ENCODE measurements at places on chromosomes 5 and 9.

- DNase-seq: peak; percentile 65
These were observed 464.5 kb upstream of the RGMB start for GRCh38 chr5:98308960-98309359.

DNA sequence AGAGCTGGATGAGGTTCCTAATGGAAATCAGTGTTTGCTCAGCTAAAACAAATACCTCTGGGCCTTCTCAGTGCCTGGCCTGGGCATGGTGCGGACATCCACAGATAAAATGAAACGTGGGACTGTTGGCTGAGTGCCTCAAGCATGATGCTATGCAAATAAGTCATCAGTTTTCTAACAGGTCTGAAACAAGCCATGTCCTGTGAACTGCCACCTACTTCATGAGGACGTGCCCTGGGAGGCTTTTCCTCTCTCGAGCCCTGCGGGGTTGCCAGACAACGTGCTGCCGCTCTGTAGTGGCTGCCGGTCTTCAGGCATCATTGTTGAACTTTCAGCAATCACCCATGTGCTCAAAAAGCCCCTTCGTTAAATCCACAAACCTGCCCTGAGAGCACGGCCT, 240.4 kb upstream of the IRX2 start:
- no peak for DNase-seq

GRCh38 chr5:168773226-168773625, 194.1 kb upstream of the PANK3 start:
- no peak for DNase-seq

- DNase-seq: no peak
These were observed 242.6 kb upstream of the PAPPA start for GRCh38 chr9:115910959-115911358.

GRCh38 chr9:129374651-129375050, 196.6 kb upstream of the IER5L start:
- no peak for DNase-seq

GRCh38 chr9:108463932-108464606, 391.7 kb downstream of the ACTL7B start:
- no peak for DNase-seq

DNA sequence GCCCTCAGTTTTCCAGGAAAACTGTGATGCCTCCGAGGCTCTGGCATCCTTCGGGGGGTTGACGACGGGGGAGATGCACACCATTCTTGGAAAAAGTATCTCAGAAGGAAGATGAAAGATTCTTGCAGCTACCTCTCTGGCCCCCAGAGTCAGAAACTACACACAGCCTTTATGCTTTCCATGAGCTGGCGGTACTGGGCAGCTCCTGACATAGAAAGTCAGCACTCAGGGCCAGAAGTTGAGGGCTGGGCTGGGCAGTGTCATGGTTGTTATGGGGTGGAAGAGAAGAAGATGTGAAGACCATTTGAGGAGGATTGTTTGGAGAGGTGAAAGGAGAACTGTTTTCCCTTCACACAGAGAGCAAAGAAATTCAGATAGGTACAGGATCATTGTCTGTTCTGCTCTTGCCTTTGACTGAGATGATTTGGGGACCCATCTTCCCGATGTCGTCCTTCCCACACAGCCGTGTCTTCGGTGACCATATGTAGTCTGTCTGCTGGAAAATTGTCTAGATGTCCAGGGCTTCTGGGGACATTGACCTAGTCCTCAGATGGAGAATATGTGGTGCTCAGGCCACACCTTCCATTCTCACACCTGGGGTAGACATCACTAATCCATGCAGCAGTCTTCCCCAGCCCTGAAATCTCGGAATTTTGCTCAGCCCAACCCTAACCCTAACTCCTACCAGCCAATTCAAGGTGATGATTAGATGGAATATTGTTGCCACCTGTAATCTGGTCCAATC, 237.1 kb downstream of the CACNA1B start:
- DNase-seq: no peak

GRCh38 chr9:123960366-123960765, 30.4 kb upstream of the DENND1A start:
- no peak for DNase-seq

- no peak for DNase-seq
These were observed 155.7 kb upstream of the GPR151 start for GRCh38 chr5:146671561-146672295.

DNA sequence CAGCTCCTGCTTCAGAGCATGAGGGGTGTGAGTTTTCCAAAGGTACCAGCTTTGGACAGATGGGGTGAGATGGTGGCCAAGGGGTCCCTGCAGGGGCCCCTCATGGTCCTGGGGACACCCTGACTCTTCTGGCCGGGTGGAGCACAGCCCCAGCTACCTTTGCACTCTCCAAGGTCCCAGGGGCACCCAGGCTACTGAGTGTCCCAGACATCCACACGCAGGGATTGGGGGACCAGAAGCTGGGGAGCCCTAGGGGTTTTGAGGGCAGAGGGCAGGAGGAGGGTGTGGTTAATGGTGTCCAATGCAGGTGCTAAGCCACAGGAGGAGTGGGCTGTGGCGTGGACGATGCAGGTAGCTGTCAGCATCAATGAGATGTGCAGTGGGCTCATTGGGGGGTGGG, 16.0 kb upstream of the CLPTM1L start:
- no peak for DNase-seq

- peak; percentile 1 for DNase-seq
These were observed 603.3 kb downstream of the KIF4B start for GRCh38 chr5:155616779-155617392.

DNA sequence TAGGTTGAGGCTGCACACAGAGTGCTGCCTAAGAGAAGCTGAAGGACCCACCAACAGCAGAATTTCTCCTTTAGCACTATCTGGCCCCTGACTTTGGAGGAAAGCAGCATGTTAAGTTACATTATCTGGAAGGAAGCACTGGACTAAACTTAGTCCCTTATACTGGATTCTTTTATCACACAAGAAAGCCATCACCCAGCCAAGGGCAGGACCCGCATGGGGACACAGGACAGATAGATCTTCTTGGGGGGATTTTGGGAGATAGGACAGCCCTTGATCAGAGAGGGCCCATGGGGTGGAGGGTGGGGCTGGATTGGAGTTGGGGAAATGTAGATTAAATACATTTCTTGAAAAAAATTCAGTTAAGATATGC, 14.4 kb downstream of the ANKRD33B start:
- no peak for DNase-seq

- no peak for DNase-seq
These were observed 117.5 kb upstream of the ZNF462 start for GRCh38 chr9:106745457-106745856.

GRCh38 chr5:90962481-90962880, 403.9 kb downstream of the ADGRV1 start:
- no peak for DNase-seq

DNA sequence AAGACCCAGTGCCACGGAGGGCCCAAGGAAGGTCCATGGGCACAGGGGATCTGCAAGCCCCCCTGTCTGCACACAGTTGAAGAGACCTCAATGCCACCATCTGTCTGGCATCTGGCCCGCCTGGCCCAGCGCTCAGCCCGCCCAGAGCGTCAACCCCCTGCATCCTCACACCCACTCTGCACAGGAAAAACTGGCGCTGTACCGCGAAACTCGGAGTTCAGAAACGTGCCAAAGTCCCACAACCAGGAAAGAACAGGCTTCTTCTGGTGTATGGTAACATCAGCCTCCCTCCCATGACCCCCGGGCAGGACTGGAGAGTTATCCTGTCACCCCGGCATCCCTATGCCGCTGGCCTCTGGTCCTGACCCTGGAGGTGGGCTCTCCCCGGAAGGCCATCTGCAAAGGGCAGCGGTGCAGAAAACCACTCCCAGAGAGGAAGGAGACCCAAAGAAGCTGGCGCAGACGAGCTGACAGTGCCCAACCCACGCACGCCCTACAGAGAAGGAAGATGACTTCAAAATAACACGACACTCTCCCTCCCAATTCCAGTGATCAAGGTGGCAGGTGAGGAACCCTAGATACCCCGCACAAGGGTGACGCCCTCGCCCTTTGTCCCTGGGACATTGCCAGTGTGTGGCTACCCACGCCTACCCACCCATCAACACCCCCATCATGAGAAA, 18.9 kb downstream of the VAV2 start:
- DNase-seq: no peak

GRCh38 chr9:119934497-119934896, 565.3 kb upstream of the BRINP1 start:
- DNase-seq: no peak

- peak; percentile 6 for DNase-seq
These were observed 107.8 kb downstream of the SMIM23 start for GRCh38 chr5:171893290-171893886.

DNA sequence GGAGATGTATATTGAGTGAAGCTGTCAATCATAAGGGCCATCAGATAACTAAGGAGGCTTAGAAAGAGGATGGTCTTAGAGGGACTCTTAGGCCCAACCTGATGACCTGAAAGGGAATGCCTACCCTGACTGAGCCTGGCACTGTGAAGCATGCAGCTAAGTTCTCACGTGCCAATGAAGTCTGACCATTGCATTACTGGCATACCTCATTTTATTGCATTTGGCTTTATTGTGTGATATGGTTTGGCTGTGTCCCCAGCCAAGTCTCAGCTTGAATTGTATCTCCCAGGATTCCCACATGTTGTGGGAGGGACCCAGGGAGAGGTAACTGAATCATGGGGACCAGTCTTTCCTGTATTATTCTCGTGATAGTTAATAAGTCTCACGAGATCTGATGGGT, 421.6 kb upstream of the SGCD start:
- DNase-seq: peak; percentile 9

DNA sequence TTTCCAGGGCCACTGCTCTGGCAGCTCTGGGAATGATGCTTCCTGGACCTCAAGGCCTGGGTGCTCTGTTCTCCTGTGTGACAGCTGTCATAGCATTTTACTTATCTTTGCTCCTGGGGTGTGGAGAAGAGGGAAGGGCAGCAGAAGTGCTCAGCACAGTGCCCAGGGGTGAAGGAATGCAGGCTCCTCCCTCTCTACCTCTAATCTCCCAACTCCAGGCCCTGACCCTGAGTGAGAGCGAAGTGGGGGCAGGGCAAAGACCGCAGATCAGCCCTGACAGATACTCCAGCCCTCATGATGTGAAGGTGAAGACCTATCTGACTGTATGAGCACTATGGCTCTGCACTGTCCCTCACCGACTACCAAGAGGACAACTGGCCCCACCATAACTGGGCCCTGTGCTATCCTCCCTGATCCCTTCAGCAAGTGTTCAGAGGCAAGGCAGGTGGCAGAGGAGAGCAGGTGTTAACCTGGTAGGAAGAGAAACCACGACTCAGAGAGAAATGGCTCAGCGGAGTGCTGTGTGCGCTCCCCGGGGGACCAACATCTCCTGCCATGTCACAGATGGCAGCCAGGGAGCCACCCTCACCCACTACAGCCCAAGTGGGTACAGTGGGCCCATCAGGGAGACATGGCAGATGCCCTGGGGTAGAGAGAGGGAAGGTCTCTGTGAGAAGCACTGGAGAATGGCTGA, 16.8 kb downstream of the ACSL6 start:
- no peak for DNase-seq

GRCh38 chr5:124538931-124539330, 207.5 kb downstream of the ZNF608 start:
- no peak for DNase-seq

DNA sequence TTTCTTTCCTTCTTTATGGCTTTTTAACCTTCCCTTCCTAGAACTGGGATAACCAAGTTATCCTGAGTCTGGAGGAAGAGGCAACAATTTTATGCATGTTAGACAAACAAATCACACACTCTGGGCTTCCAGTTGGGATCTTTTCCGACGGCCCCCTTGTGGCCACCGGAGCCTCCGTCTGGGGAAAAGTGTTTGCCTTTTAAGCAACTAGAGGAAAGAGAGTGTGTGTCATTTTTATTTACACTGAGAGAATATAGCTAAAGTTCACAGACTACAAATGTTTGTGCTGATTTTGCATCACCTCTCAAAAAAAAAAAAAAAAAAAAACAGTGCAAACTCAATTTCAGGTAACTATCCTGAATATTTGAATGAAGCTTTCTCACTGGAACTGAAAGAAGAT, 126.2 kb downstream of the SEMA6A start:
- DNase-seq: no peak

GRCh38 chr5:15283076-15283475, 216.9 kb upstream of the FBXL7 start:
- DNase-seq: no peak

DNA sequence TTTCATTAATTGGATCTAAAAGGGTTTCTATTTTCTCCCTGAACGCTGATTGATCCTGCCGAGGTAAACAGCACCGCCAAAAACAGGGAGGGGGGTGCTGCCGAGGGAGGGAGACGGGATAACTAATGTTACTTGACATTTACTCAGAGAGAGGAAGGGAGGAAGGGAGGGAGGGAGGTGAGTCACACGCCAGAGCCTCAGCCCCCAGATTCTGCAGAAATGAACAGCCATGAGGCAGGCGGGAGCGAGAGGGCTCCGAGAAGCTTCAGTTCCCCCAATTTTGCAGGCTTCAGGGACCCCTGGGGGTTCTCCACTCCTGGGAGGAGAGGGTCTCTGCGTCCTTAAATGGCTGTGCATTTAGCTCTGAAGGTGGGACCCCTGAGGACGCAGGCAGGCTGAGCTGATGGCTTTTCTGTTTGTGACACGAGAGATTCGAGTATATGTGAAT, 59.1 kb upstream of the IER5L start:
- peak; percentile 70 for DNase-seq

DNA sequence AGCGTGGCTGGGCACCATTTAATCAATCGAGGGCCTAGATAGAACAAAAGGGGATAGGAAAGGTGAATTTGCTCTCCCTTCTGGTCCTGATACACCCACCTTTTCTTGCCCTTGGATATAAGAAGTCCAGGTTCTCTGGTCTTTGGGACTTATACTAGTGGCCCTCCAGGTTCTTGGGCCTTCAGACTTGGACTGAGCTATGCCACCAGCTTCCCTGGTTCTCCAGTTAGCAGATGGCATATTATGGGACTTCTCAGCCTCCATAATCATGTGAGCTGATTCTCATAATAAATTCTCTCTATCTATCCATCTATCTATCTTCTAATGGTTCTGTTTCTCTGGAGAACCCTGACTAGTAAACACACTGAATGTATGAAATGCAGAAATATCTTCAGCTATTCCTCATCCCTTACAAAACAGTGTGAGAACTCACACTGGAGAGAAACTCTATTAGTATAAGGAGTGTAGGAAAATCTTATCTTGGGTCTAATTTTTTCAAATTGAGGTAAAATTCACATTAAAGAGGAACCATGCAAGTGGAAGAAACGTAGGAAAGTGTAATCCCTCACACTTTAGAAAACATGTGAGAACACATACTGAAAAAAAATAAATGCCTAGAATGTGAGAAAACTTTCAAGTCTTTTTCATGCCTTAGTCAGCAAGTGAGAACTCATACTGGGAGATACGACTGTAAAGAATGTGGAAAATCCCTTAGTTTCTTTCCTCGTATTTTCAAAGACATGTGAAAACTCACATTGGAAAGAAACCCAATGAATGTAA, 15.5 kb downstream of the PCDHB15 start:
- DNase-seq: peak; percentile 17

DNA sequence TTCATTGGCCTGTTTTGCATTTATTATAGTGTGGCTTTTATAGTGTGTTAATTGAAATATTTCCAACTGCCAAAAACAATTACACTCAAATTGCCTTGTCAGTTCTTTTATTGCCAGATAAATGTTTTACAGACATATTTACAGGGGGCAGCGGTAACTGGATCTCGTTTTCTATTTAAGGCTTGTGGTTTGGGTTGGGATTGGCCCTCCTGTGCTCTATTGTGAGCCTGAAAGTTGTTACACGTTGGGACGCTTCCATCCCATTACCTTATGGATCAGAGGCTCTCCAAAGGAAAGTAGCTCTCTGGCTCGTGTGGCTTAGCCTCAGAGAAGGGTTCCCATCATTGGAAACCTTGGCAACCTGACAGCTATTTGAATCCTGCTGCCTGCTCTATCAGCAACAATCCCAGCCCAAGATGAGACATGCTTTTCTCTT, 20.8 kb downstream of the DNAI1 start:
- DNase-seq: no peak

All from M059J (cell line).